Glutamatergic neuron (in vitro differentiated cells): ENCODE measurements at places on chromosomes 7 and 10.
A peak's percentile ranks its signal among the peaks of the same experiment; 100 is the strongest.

DNA sequence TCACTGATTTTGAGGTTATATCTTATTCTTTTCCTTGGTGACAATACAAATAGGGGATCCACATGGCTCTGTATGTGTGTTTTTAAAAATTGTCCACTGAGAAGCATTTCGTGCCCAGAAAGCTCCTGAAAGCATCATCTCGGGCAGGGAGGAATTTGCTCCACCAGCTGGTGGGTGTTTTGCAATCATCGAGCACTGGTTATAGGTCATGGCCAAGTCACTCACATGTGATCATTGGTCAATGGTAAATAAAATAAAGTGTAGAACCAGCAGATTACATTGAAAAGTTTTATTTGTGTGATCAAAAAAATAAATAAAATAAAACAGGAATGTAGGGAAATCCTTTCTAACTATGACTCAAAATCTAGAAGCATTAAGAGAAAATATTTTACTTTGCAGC lies 23.0 kb upstream of the SNX13 start:
- DNase-seq, result no peak

- no peak for DNase-seq
Observed at GRCh38 chr10:120188950-120189349, 268.1 kb upstream of the PLPP4 start.

GRCh38 chr7:69426705-69427104 lies 171.6 kb upstream of the AUTS2 start:
- no peak for DNase-seq

DNA sequence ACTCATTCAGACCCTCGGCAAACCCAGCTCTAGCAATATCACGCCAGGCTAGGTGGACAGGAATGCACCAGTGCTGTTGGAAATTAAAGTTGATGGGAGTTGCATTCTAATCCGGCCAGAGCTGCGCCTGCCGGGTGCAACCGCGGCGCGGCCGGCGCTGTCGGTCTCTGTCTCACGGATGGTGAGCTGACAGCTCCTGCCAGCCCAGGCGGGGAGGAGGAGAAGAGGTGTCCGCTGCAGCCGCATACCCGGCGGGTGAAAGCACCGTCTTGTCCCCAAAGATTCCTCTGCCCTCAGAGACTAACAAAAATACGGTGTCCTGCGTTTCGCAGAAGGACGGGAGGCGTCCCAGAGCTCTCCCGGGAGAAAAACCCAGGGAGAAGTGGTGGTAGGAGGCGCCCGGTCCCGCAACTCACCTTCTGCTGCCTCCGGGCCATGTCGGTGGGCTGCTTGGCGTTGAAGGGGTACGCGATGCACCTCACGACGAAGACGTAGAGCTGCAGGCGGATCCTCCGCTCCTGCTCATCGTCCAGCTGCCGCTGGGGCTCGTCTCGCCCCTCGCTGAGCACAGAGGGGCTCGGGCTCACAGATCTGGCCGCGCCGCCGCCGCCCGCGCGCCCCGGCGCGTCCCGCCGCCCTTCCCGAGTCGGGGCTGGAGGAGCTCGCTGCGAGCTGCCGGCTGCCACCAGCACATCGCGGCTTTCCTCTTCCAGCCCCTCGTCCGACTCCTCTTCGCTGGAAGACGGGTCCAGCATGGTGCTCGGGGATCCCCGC lies 490 bp downstream of the CADPS2 start:
- DNase-seq, result peak; percentile 63

- DNase-seq, result no peak
Observed at GRCh38 chr7:74343281-74344131, 54.3 kb downstream of the CLIP2 start.

DNA sequence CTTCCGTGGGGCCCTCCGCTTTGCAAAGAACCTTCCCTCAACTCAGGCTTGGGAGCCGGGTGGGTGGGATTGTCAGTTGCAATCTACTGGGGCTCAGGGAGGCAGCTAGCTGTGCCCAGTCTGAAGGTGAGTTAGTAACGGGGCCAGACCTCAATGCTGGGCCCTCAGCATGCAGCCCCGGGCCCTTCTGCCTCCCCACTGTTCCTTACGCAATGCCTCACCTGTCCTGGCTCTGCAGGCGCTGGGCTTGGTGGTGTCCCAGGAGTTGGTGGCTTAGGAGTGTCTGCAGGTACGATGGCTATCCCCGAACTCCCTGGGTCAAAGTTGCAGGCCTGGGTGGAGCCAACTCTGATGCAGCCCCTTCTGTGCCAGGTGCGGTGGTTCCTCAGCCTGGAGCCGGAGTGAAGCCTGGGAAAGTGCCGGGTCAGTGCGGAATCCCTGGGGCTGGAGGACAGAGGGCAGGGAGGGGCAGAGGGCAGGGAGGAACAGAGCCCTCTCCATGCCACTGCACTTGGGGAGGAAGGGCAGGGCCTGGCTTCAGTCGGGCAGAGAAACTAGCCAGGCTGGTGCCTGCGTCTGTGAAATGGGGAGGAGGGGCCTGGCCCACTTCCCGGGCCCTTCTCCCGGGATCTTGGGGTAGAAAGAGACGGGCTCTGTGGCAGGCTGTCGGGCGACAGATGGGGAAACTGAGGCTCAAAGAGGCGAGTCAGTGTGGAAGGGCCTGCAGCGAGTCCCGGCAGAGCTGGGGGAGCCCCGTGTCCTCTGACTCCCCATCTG lies 15.0 kb downstream of the ELN start:
- no peak for DNase-seq

- no peak for DNase-seq
Observed at GRCh38 chr7:42093349-42093905, 143.6 kb downstream of the GLI3 start.

GRCh38 chr10:105834261-105835059 lies 1193.4 kb downstream of the SORCS3 start:
- DNase-seq, result no peak

- peak; percentile 73 for DNase-seq
Observed at GRCh38 chr10:110643653-110644597, at the start of gene RBM20. RBM20 (plus strand) TSS chr10:110644336; CDS start chr10:110644455, 119 bp downstream.

- DNase-seq, result peak; percentile 45
Observed at GRCh38 chr10:91643700-91644099, 10.8 kb upstream of the PPP1R3C start.

DNA sequence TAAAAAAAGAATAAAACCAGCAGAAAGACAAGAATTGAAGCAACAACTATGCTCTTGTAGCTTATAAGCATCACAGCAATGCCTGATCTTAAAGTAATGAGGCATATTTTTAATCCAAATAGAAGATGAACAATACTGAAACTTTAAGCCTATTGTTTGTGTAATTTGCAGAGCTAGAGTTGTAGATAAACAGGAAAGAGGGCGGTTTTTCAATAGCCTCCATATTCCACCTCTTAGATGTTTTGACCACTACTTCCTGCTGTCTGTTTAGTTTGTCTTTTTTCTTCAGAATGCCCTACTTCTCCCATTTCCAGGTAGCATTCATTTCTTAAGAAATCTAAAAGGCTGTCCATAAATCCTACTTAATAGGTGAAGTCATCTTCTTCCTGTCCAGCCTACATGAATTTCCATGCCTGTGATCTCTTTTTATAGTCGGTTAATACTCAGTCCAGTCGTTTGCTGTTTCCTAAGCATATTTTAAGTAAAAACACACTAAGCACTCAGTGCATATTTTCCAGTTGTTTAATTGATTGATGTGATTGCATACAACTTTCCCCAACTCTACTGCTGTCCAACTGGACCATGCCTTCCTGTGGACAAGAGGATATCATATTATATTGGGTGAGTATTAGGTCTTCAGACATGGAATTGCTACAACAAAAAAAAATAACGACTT lies 308.1 kb downstream of the TFEC start:
- DNase-seq, result no peak

GRCh38 chr7:142110638-142111037 lies 880 bp upstream of the MGAM2 start:
- DNase-seq, result no peak

DNA sequence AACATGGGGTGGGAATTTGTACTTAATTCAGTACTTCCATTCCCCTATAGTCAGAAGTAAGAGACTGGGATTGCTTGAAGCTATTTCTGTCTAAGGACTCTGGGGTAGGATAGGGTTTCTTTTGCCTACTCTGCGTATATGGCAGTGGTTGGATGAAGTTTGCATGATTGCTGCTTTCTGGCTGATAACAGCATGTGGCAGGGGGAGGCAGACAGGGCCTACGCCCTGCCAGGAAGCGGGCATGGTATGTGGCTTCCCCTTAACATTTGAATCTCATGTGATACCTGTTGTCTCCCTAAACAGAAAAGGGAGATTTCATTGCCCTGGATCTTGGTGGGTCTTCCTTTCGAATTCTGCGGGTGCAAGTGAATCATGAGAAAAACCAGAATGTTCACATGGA lies 57.1 kb downstream of the TACR2 start:
- DNase-seq, result no peak

- DNase-seq, result no peak
Observed at GRCh38 chr7:150586068-150586784, 19.0 kb downstream of the GIMAP4 start.

- no peak for DNase-seq
Observed at GRCh38 chr10:89301721-89302445, at the start of gene IFIT2. IFIT2 (plus strand) TSS chr10:89302046; CDS start chr10:89302124, 78 bp downstream.

GRCh38 chr10:4017336-4017735 lies 232.3 kb upstream of the KLF6 start:
- DNase-seq, result no peak

- no peak for DNase-seq
Observed at GRCh38 chr7:30965372-30965771, 1.6 kb downstream of the GHRHR start.

DNA sequence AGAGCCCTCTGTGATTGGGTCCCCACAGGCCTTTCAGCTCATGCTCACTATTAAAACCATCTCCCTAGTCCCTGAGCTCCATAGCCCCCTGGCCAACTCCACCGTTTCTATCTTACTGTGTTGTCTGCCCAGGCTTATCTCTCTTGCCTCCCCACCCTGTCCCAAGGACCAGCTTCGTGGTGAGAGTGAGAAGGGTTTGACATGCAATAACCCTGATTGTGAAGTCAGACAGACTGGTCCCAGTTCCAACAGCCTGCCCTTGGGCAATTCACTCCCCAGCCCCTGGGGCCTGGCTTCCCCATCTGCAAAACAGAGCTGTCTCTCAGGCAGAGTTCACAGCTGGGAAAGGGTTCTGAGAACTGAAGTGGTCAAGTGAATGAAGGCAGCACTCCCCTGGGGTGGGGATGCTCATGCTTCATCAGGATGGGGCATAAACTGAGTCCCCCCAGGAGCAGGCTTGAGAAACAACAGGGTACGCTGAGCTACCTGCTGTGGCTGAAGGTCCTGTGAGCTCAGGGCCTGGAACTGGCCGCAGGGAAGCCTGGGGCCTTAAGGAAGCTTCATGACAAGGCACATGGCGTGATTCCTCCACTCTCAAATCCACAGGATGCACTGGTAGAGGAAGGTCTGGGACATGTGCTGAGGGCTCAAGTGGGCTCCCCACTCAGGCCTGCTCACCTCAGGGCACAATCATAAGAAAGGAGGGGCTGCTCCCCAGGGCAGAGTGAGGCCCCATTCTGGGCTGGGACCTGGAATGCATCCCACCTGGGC lies 1.8 kb upstream of the PPIF start:
- no peak for DNase-seq

GRCh38 chr10:35224045-35224740 lies 97.5 kb downstream of the CREM start:
- no peak for DNase-seq

GRCh38 chr10:132138596-132138995 lies 48.2 kb upstream of the DPYSL4 start:
- DNase-seq, result peak; percentile 16

GRCh38 chr7:123666492-123666891 lies 10.8 kb downstream of the LMOD2 start:
- no peak for DNase-seq

DNA sequence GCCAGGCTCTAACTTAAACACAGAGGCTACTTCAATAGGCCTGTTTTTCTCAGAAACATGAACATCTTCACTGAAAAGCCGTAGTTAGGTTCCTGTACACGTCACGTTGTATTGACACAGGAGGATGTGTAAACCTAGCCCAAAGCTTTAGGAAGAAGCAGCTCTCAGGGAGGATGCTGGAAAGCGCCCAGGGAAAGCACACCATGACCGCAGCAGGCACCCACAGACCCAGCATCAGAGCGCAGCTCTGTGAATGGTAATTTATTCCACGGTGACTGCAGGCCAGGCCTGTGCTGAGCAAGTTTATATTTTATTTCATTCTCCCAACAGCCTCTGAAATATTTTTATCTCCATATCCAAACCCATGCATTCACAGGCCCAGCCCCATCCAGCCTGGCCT lies 51.1 kb downstream of the ASB13 start:
- DNase-seq, result no peak

DNA sequence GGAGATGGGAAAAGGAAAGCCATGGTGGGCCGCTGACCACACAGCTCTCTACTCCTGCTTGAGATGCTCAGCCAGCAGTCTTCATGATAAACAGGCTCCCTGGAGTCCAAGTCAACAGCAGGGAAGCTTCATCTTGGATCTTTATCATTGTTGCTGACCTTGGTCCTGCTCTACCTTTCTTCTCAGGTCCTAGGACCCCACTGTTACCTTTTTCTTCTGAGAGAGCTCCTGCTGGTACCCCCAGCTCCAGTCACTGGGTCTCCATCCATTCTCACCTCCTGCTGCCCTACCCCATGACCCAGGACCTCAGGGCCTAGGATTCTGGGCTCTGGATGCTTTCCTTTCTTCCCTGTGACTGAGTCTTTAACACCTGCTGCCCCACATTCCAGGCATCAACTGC lies 5.2 kb upstream of the CRTAC1 start:
- no peak for DNase-seq

GRCh38 chr10:91587710-91588638 lies 44.9 kb downstream of the PPP1R3C start:
- no peak for DNase-seq

DNA sequence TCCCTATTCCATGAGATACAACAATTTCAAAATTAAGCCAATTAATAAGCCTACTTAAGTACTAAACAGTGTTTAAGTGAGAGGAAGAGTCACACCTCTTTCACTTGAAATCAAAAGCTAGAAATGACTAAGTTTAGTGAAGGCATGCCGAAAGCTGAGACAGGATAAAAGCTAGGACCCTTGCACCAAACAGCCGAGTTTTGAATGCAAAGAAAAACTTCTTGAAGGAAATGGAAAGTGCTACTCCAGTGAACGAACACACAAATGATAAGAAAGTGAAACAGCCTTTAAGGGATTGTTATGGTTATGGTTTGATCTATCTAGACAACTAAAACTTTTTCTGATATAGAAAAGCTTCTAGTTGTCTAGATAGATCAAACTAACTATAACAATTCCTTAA lies 135.4 kb upstream of the KMT2E start:
- no peak for DNase-seq

DNA sequence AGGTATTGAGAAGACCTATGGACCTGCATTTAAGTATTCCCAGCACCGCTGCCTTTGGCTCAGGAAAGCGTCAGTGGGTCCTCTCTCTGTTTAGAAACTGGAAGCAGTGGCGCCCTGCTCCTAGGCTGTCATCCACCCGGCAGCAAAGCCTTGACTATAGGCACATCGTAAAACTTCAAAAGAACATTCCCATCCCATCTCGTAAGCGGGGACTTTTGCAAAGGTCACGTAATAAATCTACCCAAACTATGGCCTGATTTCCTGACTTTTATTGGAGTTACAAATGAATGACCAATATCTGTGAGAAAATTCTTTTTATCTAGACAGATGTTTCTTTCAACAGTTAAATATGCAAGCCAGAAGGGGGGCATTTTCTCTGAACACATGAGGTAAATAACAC lies 115.8 kb upstream of the TCERG1L start:
- DNase-seq, result no peak
